Fibroblast of skin of scalp (primary cell): ENCODE measurements at places on chromosomes 1 and 21.

DNA sequence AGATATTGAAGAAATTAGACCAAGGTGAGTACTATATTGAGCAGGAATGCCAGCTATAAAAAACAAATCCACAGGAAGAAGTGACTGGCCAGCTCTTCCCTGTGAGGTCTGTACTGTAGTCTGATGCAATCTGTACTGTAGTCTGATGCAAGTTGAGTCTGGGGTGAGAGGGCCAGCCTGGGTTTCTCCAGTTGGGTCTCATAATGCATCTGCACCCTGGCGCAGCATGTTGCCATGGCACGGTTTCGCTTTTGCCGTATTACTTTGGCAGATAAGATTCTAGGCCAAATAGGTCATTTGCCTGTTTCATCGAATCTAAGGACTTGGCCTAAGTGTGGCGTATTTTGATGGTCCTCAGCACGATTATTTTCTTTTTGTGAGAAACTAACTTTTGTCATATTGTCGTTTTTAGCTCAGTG, 24.4 kb upstream of the PGD start:
- DNase-seq = peak; percentile 43

- DNase-seq = no peak
These were observed 53.6 kb downstream of the RERE start for GRCh38 chr1:8763888-8764287.

GRCh38 chr1:152622803-152623202, at the start of gene LCE3A:
Gene LCE3A (minus strand): TSS chr1:152623103. CDS start chr1:152623103, 0 bp downstream.
- DNase-seq = no peak

DNA sequence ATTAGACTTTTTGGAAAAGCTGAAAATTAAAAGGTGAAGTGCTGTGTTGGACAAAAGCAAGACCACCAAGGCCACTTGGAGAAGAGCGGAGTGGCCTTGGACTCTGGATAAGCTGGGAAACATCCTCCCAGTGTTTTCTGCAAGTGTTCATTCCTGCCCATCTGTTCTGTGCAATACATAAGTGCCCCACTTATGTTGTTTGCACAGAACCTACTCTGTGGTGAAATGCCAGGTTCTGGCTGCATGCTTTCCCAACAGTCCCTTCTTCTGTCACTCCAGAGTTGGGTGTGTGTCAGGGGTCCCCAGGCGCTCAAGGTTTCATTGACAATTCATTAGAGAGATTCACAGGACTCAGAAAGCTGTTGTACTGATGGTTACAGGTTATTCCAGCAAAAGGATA, 30.3 kb downstream of the NHLH2 start:
- no peak for DNase-seq

DNA sequence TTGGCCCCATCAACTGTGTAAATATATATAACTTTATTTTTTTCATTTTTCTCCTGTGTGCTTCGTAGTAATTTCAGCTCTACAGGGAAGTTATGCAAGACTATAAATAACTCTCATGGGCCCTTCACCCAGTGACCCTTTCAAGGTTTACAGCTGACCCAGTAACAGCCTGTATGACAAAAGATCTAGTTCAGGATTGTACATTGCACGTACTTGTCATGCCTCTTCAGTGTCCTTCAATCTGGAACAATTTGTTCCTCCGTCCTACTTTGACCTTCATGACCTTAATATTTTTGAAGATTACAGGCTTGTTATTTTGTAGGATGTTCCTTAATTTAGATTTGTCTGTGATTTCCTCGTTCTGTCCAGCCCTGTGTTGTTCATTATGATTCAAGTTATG, 40.5 kb downstream of the BRINP2 start:
- no peak for DNase-seq

DNA sequence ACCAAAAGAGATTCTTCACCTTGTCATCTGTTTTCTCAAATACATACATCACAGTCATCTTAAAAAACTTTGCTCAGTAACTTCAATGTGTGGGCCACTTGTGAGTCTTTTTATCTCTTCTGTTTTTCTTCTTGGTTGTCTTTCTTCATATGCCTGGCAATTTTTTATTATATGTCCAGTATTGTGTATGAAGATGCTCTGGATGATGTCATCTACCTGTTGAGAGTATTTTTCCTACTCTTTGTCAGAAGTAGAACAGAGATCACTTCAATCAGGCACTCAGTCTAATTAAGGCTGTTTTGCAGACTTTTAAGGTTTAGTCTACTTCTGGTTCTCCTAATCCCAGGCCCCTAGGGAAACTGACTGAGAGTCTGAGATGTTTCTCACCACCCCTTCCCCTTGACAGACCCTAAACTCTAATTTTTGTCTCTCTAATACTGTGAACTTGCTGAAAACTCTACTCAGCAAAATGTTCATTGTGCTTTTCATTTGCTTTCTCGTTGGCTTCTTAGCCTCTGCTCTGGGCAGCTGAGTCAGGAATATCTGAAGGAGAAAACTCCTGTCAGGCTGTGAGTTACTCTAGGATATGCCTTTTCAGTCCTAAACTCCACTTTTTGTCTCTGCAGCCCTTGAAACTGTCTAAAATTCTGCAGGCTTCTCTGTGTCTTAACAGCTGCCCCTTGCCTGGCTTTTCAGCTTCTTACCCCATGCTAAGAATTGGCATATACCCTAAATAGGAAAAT, 33.0 kb upstream of the DNAJC6 start:
- no peak for DNase-seq

GRCh38 chr1:154884869-154885701, 15.0 kb upstream of the KCNN3 start:
- no peak for DNase-seq

DNA sequence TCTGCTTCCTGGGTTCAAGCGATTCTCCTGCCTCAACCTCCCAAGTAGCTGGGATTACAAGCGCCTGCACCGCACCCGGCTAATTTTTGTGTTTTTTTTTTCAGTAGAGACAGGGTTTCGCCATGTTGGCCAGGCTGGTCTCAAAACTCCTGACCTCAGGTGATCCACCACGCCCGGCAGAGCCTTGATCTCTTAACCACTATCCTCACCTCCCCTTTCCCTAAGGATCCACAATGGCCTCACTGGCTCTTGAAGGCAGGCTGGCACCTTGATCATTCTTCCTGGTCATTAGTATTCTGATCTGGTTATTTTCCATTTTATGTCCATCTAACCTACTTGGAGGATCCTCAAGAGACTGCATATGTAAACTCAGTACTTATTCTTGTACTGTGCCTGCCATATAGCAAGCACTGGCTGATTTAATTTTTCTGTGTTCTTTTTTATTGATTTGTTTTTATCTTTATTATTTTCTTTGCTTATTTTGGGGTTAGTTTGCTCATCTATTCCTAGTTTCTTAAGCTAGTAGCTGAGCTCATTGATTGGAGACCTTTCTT, 6.3 kb downstream of the RCC1 start:
- peak; percentile 33 for DNase-seq

DNA sequence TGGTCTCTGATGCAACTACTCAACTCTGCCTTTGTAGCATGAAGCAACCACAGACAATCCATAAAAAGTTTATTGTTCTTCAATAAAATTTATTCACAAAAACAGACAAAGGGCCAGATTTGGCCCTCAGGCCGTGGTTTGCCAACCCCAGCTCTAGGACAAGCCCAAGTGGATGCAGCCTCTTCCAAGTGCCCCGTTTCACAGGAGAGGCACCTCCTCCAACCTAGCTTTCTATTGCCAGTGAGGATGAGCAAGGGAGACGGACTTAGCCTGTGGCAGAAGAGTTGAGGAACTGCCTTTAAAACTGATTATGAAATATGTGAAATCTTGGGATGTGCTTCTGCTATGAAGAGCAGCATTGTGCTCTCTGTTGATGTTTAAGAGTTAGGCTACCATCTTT, 105.4 kb downstream of the PSMG1 start:
- no peak for DNase-seq

- DNase-seq = peak; percentile 5
These were observed 21.2 kb upstream of the SYCP1 start for GRCh38 chr1:114833421-114833820.

DNA sequence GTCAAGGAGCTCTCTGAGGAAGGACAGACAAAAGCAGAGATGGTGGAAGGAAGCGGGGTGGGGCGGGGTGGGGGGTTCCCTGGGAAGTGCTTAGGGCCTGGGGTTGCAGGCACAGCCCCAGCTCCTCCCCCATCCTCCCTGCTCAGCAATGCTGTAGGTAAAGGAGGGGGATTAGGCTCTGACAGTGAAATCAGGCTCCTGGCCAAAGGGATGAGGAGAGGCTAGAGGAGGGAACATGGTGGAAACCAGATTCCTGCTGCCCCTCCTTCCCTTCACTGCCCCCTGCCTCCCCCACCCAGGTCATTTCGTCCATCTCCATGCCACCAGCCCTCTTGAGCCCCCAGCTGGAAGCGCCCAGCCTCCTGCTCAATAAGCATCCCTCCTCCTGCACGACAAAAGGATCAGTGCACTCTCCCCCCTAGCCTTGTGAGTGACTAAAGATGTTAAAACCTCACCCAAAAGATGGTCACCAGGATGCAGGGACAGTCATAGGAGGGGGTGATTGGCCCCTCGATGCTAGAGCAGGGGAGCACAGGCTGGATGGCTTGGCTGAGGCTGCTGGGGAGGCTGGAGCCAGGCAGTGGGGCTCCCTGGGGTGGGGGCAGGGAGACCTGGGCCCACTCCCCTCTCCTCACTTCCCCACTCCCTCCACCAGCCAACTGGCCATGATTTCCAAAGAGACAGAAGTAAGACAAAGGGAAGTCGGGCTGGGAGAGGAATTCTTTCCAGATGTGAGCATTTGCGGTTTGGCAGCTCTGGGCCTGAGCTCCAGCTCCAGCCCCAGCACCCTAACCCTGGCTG, 2.2 kb upstream of the CRABP2 start:
- DNase-seq = peak; percentile 81

- peak; percentile 22 for DNase-seq
These were observed 280.7 kb downstream of the LMX1A start for GRCh38 chr1:165075725-165076370.

GRCh38 chr1:111154021-111154999, 14.3 kb downstream of the CEPT1 start:
- DNase-seq = no peak

- no peak for DNase-seq
These were observed 162.9 kb downstream of the PLPP3 start for GRCh38 chr1:56416495-56416894.

DNA sequence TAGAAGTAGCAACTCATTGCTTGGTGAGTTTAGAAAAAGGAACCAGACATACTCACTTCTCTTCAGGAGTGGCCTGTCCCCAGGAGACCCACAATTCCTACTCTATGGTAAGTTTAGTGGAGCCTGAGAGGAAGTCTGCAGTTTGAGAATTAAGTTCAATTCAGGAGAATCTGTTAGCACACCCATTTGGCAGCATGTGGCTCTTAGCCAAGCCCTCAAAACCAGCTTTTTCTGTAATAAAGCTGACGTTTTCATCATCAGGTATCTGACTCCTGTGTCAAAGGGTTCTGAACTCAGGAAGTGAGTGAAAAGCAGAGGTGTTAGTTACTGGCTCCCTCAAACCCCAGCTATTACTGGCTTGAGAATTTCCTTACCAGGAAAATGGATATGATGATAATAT, 20.4 kb upstream of the RGS16 start:
- DNase-seq = no peak

GRCh38 chr21:42319851-42320572, 4.8 kb upstream of the TFF3 start:
- DNase-seq = no peak

DNA sequence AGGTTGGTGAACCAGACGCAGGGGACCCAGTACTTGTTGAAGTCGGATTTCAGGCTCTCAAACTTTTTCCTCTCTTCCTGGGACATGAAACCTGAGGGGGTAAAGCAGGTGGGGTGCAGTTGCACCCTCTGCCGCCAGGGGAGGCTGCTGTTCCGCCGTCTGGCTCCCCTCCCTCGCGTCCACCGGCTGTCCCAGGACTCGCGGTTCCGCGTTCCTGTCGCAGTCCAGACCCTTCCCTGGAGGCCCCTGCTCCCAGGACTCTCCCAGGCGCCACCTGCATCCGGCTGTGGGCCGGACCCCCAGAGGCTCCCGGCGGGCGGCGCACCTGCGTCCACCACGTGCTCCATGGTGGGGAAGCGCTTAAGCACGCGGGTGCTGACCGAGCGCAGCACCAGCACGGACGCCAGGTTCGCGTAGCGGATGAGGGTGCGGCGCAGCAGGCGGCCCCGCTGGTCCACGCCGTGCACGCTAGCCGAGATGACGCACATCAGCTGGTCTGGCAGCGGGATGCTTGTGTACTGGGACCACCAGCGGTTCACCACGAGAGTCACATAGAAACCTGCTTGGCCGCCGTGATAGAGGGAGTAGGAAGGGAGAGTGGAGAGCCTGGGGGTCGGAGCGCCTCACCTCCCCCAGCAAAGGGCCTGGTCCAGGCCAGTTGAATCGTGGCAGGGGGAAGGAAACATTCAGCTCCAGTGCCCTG, 1.7 kb downstream of the BEST4 start:
- peak; percentile 52 for DNase-seq

DNA sequence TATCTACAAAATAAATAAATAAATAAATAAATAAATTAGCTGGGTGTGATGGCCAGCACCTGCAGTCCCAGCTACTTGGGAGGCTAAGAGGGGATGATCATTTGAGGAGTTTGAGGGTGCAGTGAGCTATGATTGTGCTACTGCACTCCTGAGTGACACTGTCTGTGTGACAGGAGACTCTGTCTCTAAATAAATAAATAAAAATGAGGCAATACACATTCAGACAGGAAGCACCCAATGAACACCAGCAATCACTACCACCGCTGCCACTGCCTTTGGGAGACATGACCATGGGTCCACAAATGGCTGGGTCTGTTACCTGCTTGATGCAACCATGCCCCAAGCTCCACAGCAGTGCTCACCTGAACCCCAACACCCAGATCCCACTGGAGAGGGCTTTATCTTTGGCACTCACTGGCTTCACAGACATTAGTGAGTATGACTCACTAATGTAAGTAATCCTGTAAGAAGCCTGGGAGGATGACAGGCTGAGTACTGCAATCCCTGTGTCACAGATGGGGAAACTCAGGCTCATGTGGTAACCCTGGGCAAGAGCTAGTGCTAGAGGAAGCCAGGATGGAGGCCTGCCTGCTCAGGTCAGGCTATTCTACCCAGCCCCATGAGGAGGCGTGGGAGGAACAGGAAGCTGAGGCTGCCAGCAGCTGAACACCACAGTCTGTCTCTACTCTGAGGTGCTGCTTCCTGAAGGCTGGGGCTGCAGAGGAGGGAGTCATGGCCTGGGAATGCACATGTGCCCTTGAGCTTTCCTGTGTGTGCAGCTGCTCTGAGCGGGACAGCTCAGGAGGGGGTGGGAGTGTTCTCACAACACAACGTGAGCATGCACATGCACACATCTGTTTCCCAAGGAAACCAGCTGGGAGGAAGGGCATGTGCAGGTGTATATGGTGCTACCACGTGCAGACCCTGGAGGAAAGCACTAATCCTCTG, 43.0 kb downstream of the SLC9A1 start:
- DNase-seq = peak; percentile 96

GRCh38 chr1:11581445-11581991, 72.7 kb downstream of the FBXO2 start:
- DNase-seq = no peak

DNA sequence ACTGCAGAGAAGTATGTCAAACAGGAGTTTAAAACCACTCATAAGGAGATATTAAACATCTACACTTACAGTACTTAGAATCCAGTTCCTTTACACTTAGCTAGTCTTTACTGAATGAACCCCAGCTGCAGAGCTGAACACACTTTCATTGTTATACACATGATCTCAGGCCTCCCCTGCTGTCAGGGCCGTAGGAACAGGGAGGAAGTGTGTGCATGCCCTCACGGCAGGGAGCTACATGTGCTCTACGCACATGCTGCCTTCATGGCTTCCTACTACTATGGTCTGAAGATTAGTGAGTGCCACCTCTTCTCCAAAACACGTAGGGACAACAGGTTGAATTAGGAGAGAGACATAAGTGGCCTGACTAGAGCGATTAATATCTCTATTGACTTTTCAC, 191.5 kb downstream of the SIPA1L2 start:
- peak; percentile 11 for DNase-seq

GRCh38 chr1:90725657-90726424, 8.7 kb upstream of the BARHL2 start:
- no peak for DNase-seq
